Activated naive CD8-positive, alpha-beta T cell treated with anti-CD3 and anti-CD28 coated beads, Interleukin-2, amount 50 U/mL, for 24 hours (primary cell): ENCODE measurements at places on chromosomes 7 and 10.

DNA sequence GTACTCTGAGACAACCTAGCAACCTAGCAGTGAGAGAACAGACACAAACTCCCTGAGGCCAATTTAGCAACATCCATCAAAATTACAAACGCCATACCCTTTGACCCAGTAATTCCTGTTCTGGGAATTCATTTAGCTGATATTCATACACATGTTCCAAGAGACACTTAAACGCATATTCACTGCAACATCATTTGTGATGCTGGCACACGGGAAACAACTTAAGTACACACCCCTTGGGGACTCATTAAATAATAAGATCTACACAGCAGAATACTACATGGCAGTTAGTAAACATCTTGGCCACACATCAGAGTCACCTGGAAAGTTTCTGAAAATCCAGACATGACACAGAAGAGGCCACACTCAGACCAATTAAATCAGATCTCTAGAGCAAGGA is 17.6 kb downstream of the NUDCD3 start:
- no peak overlapping the region for H3K4me3 ChIP-seq
- no peak for DNase-seq
- peaks cover 48% of the 10 kb centered on the region for H3K36me3 ChIP-seq
- H3K27ac ChIP-seq: no peak overlapping the region
- H3K4me1 ChIP-seq: peaks cover 42% of the 10 kb centered on the region

DNA sequence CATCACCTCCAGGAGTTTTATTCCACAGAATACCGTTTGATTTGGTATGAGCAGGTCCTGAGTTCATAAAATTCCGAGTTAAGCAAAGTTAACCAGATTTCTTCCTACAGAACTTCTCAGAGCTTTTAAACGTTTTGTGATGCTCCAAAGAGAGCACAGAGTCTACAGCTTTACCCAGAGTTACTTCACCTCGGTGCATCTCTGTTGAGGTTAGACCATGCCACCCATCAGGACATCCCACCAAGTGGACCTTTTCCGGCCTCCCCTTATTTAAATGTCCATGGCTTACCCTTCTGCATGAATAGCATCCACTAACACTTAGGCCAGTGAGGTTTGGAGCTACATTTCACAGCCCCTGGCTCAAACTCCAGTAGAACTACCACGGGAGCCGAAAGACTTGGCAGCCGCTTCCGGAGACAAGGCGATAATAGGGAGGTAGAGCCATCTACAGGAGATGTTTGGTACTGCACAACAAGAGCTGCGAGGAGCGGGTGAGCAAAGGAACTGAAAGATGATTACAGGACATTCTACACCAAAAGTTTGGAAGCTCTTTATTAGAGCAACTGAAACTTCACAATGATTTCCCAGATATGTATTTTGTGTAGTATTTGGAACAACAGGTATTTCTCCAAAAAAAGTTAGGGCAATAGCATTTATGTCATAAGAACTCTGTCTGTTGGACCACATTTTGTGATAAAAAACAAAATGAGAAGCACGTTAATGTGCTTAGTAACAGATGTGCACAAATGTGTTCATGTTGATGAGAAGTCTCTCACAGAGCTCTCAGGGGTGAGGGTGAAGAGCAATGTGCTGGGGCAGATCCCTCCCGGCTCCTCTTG is 174.7 kb downstream of the HERPUD2 start:
- H3K4me1 ChIP-seq: no peaks in the 10 kb centered on the region
- H3K36me3 ChIP-seq: no peaks in the 10 kb centered on the region
- no peak overlapping the region for H3K4me3 ChIP-seq
- peaks cover 13% of the 10 kb centered on the region for H3K27me3 ChIP-seq

GRCh38 chr7:48458701-48459524 is 287.7 kb downstream of the ABCA13 start:
- no peaks in the 10 kb centered on the region for H3K36me3 ChIP-seq
- DNase-seq: no peak
- H3K27ac ChIP-seq: no peak overlapping the region
- no peaks in the 10 kb centered on the region for H3K4me1 ChIP-seq
- H3K4me3 ChIP-seq: no peak overlapping the region

- DNase-seq: no peak
- H3K27ac ChIP-seq: no peak overlapping the region
- peaks cover 21% of the 10 kb centered on the region for H3K27me3 ChIP-seq
- no peaks in the 10 kb centered on the region for H3K4me1 ChIP-seq
Observed at GRCh38 chr7:123498601-123499000, 35.8 kb downstream of the IQUB start.

DNA sequence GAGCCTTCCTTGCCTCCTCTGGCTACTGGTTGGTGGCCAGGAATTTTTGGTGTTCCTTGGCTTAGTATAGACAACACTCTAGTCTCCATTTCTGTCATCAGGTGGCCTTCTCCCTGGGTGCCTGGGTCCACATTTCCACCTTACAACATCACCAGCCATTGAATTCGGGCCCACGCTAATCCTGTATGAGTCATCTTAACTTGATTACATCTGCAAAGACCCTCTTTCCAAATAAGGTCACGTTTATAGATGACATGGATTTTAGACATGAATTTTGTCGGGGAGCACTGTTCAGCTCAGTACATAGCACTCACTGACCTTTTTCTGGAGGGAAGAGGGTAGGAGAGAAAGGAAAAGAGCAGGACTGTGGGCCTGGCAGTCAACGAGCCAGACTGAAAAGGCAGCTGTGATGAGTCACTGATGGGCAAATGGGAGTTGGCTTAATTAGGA is 39.4 kb downstream of the MMRN2 start:
- no peaks in the 10 kb centered on the region for H3K27me3 ChIP-seq
- no peak overlapping the region for H3K27ac ChIP-seq
- H3K36me3 ChIP-seq: peaks cover 3% of the 10 kb centered on the region
- no peak overlapping the region for H3K4me3 ChIP-seq
- no peak for DNase-seq

DNA sequence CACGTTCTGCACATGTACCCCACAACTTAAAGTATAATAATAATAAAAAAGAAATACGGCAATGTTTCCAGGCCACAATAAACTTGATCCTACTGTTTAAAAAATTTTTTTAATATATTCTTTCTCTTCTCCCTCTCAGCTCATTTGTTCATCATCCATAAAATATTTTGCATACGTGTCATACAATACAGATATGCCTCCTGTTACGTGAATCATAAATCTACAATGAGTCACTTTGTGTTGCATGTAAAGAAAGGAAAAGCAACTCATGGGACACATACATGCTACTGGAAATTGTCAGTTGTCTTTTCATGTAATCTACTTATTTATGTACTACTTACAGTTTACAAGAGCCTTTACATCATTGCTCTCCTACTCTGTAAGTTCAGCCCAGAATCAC is 1.1 kb upstream of the TECTB start:
- H3K27ac ChIP-seq: no peak overlapping the region
- H3K36me3 ChIP-seq: no peaks in the 10 kb centered on the region
- no peak for DNase-seq
- no peaks in the 10 kb centered on the region for H3K4me1 ChIP-seq
- no peak overlapping the region for H3K4me3 ChIP-seq

DNA sequence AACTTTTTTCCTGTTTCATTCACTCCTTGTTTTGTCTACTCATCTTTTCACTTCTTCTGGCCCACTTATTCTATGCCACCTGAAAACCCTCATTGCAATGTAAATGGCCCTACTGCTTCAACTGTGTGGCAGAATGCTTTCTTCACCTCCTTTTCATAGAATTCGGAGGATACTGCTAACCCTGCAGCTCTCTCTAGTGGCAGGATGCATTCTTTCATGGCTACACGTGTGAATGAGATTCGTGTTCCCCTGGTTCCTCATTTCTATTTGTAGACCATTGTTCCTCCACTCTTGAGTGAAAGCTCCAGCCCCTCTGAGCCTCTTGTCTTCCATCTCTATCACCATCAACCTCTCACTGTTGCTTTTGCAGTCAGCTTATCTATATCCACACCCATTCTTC is 20.9 kb upstream of the CYP26C1 start:
- H3K36me3 ChIP-seq: peaks cover 3% of the 10 kb centered on the region
- peaks cover 2% of the 10 kb centered on the region for H3K4me1 ChIP-seq
- no peak for DNase-seq
- H3K27me3 ChIP-seq: no peaks in the 10 kb centered on the region
- no peak overlapping the region for H3K27ac ChIP-seq

- H3K4me3 ChIP-seq: no peak overlapping the region
- no peaks in the 10 kb centered on the region for H3K36me3 ChIP-seq
- no peaks in the 10 kb centered on the region for H3K4me1 ChIP-seq
- DNase-seq: no peak
- H3K27ac ChIP-seq: no peak overlapping the region
Observed at GRCh38 chr10:131706952-131707351, 193.9 kb upstream of the PPP2R2D start.

DNA sequence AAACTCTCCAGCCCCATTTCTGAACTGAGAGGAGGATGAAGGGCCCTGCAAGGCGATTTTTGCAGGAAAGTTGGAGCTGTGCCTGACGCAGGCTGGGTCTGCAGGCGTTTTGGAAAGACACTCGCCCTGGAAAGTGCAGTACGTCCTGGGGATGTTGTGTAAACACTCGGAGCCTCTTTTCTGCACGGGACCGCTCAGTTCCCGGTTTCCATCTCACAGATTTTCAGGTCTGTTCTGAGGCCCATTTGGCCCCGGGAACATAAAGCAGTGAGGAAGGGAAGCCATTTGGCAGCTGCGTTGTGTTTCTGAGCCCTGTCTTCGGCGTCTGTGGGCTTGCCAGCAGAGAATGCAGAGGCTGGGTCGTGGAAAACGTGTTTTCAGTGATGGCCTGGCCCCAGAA is 655.0 kb upstream of the MGMT start:
- H3K4me3 ChIP-seq: no peak overlapping the region
- H3K27me3 ChIP-seq: no peaks in the 10 kb centered on the region
- no peaks in the 10 kb centered on the region for H3K36me3 ChIP-seq
- no peak for DNase-seq

GRCh38 chr7:3277604-3278572 is 23.2 kb upstream of the SDK1 start:
- no peak overlapping the region for H3K4me3 ChIP-seq
- H3K36me3 ChIP-seq: no peaks in the 10 kb centered on the region
- no peaks in the 10 kb centered on the region for H3K4me1 ChIP-seq
- peaks cover 5% of the 10 kb centered on the region for H3K27me3 ChIP-seq
- H3K27ac ChIP-seq: no peak overlapping the region
- no peak for DNase-seq

- no peaks in the 10 kb centered on the region for H3K36me3 ChIP-seq
- no peaks in the 10 kb centered on the region for H3K27me3 ChIP-seq
- no peak overlapping the region for H3K27ac ChIP-seq
- no peak overlapping the region for H3K4me3 ChIP-seq
Observed at GRCh38 chr7:20153999-20154398, 63.2 kb downstream of the MACC1 start.

DNA sequence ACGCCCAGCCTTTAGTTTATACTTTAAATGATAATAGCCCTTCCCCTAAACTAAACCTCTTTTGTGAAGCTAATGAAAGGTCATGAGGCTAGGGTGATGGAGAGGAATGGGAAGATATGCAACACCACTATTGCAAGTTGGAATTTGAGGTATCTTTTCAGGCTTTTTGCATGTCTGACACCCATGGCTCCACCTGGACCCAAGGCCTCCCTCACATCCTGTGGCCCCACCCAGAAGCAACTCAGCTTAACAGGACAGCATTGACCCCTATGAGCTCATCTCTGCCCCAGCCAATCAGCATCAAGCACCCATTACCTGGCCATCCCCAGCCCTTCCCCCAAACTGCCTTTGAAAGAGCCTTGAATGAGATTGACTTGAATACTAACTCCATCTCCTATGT is 674.2 kb upstream of the NRP1 start:
- no peak overlapping the region for H3K4me3 ChIP-seq
- no peaks in the 10 kb centered on the region for H3K4me1 ChIP-seq
- no peak overlapping the region for H3K27ac ChIP-seq

- no peak overlapping the region for H3K27ac ChIP-seq
- no peak overlapping the region for H3K4me3 ChIP-seq
- DNase-seq: no peak
- H3K4me1 ChIP-seq: no peaks in the 10 kb centered on the region
Observed at GRCh38 chr7:155234158-155234492, 63.6 kb upstream of the INSIG1 start.

DNA sequence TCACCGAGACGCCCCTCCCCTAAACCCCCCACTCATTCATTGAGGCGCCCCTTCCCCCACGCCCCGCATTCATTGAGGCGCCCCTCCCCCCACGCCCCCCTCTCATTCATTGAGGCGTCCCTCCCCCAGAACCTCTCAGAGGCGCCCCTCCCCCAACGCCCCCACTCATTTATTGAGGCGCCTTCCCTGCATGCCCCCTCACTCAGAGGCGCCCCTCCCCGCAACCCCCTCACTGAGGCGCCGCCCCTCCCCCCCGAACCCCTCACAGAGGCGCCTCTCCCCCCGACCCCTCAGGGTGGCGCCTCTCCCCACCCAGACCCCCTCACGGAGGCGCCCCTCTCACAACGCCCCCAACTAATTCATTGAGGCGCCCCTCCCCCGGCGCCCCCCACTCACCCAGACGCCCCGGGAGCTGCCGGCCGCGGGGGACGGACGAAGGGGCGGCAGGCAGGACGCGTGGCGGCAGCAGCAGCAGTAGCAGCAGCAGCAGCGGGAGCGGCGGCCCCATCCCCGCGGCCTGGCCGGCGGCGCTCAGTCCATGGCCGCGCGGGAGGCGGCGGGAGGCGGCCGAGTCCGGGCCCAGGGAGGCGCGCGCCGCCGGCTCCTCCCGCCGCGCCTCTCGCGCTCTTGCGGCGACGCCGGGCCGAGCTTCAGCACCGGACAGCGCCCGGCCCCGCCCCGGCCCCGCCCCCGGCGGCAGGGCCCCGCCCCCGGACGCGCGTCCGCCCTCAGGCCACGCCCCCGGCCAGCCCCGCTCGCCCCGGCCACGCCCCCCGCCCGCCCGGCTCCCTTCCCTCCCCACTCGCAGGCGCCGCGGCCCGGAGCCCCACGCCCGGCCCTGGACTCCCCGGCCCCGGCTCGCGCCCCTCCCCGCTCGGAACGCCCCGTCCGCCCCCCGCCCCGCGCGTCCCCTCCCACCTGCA is at the start of gene PTPRN2:
PTPRN2 (minus strand) TSS at position 662 of the 923 bp plus-strand sequence.
- no peaks in the 10 kb centered on the region for H3K36me3 ChIP-seq
- H3K4me1 ChIP-seq: peaks cover 5% of the 10 kb centered on the region
- peaks cover 46% of the 10 kb centered on the region for H3K27me3 ChIP-seq
- H3K4me3 ChIP-seq: no peak within 1 kb of the TSS
- peak; percentile 57 for DNase-seq

DNA sequence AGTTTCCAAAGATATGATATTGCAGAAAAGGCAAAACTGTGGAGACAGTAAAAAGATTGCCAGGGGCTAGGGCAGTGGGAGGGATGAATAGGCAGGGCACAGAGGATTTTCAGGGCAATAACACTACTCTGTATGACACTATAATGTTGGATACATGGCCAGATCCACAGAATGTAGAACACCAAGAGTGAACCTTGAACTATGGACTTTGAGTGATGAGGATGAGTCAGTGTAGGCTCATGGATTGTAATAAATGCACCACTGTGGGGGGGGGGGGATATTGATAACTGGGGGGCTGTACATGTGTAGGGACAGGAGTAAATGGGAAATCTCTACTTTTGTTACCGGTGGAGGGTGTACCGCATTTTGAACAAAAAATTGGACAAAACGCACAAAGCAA is 77.4 kb downstream of the ALOX5 start:
- H3K4me3 ChIP-seq: no peak overlapping the region
- DNase-seq: no peak
- H3K27me3 ChIP-seq: no peaks in the 10 kb centered on the region
- peak overlapping the region; percentile 21 for H3K27ac ChIP-seq
